Activated naive CD8-positive, alpha-beta T cell treated with anti-CD3 and anti-CD28 coated beads, Interleukin-2, amount 10 ng/mL, durations not matched to agents 7 days and 5 days (primary cell): ENCODE measurements at places on chromosomes 2 and 18. TPM values are rescaled to one million over a fixed set of nuclear protein-coding genes. Genes with fewer than 3 reads are reported as not detected.

DNA sequence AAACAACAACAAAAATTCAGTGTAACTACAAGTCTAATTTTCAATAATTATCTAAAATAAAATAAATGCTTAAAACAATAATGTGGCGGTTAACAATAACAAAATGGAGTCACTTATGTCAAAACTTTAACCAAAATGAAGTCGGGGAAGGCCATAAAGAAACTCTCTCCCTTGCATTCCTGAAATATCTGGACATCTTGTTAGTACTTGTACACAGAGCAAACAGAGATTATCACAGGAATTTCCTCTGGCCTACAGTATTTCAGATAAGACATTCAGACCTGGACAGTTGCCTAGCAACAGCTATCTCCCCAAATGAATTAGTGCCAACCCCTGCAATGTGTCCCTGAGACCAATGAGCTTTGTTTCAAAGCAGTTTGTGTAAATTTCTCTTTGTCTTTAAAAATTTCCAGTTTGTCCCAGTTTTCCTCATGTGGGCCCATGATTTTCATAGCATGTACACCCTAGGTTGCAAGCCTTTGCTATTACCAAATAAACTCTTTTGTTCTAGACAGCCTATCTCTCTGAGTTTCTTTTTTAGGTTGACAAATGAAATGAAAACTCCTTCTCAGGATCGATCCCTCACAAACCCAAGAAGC is 68.6 kb downstream of the EXOC6B start:
- no peaks in the 10 kb centered on the region for H3K4me1 ChIP-seq
- H3K36me3 ChIP-seq, result peaks cover 5% of the 10 kb centered on the region
- no peak for DNase-seq
- no peak overlapping the region for H3K4me3 ChIP-seq
- no peak overlapping the region for H3K27ac ChIP-seq
- H3K27me3 ChIP-seq, result no peaks in the 10 kb centered on the region

- DNase-seq, result no peak
- H3K27ac ChIP-seq, result no peak overlapping the region
- no peak overlapping the region for H3K4me3 ChIP-seq
- peaks cover 19% of the 10 kb centered on the region for H3K36me3 ChIP-seq
- H3K27me3 ChIP-seq, result no peaks in the 10 kb centered on the region
These were observed 485.4 kb downstream of the PARD3B start for GRCh38 chr2:205030695-205031094.

The UGT1A5 gene
- not detected for total RNA-seq

The PPP4R1 gene
- 40.2 TPM for total RNA-seq

The CAPN14 gene
- 0.28 TPM for total RNA-seq

DNA sequence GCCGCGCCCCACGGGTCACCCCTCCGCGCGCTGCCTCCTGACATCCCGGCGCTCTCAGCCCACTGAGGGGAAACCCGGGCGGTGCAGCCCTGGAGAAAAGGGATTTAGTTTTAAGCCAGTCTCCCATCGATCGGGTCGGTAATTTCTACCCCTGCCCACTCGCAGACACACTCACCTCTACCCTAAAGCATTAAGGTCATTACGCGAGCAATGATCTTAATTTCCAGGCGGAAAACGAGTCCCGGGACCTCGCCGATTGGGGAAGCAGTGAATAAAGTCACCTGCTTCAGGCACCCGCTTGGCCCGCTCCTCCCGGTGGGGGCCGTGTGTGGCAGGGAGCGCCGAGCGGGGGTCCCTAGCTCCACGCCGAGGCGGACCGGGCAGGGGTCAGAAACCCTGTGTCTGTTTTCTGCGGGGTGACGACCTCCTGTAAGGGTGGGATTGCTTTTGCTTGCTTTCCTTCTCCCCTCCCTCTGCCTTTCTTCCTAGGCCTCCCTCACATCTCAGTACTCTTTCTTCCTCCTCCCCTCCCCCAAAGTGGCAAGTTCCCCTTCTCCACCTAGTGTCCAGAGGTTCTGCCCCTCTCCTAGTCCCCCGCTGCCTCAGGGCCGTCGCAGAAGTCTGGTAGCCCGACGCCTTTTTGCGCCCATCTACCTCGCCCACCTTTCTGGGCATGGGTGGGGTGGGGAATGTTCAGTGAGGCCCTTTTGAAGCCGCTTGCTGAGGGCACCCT is 142.6 kb downstream of the MEIS1 start:
- H3K36me3 ChIP-seq, result no peaks in the 10 kb centered on the region
- H3K4me3 ChIP-seq, result no peak overlapping the region
- no peak overlapping the region for H3K27ac ChIP-seq
- H3K4me1 ChIP-seq, result peaks cover 5% of the 10 kb centered on the region

DNA sequence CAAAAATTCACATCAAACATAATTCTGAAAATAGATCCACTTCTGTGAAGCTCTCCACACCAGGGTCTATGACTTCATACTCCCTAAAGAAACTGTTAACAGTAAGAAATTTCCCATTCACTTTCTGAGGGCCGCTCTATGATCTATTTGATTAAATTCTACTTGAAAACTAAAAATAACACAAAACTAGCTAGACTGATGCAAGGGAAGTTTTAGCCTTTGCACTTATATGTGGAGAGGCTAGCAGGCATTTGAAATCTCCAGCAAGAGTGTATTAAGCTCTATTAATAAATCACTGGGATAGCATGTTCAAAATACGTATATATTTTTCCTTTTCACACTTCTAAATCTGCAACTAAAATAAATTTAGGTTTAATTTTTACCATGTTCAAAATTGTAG is 113.7 kb upstream of the SMAD7 start:
- H3K36me3 ChIP-seq, result peaks cover 12% of the 10 kb centered on the region
- no peak overlapping the region for H3K4me3 ChIP-seq
- H3K27me3 ChIP-seq, result no peaks in the 10 kb centered on the region
- H3K27ac ChIP-seq, result no peak overlapping the region
- peaks cover 7% of the 10 kb centered on the region for H3K4me1 ChIP-seq

DNA sequence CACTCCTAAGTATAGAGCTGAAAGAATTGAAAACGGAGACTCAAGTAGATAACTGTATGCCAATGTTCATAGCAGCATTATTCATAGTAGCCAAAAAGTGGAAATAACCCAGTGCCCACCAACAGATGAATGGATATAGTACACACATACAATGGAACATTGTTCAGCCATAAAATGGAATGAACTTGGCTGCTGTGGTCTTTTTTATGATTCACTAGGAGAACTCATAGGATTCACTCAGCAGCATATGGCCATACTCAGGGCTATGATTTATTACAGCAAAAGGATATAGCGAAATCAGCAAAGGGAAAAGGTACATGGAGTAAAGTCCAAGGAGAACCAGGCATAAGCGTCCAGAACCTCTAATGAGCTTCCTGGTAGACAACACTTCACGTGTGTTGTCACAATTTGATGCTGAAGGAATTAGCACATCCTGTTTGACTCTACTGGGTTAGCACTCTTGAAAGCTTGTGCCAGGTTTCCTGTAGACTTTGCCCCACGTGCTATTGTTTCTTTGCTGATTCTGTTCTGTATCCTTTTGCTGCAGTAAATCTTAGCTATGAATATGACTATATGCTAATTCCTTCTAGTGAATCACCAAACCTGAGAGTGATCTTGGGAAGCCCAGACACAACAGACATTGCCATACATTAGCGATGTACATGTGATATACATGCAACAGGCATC is 15.7 kb downstream of the SPC25 start:
- no peaks in the 10 kb centered on the region for H3K27me3 ChIP-seq
- H3K4me3 ChIP-seq, result no peak overlapping the region
- H3K4me1 ChIP-seq, result peaks cover 2% of the 10 kb centered on the region
- no peak for DNase-seq
- peaks cover 48% of the 10 kb centered on the region for H3K36me3 ChIP-seq

- peaks cover 35% of the 10 kb centered on the region for H3K4me1 ChIP-seq
- no peaks in the 10 kb centered on the region for H3K27me3 ChIP-seq
- H3K4me3 ChIP-seq, result peak overlapping the region; percentile 52
- peak overlapping the region; percentile 76 for H3K27ac ChIP-seq
- H3K36me3 ChIP-seq, result peaks cover 29% of the 10 kb centered on the region
These were observed 21.2 kb upstream of the DARS1 start for GRCh38 chr2:136006658-136007057.

DNA sequence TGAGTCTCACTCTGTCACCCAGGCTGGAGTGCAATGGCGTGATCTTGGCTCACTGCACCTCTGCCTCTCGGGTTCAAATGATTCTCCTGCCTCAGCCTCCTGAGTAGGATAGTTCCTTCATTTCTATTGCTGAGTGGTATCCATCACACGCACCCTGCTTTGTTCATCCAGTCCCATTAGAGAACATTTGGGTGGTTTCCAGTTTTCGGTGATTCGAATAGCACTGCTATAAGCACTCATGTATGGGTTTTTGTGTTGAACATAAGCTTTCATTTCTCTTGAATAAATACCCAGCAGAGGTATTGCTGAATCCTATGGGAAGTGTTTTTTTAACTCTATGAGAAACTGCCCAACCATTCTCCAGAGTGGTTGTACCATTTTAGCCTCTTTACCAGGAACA is 147.3 kb downstream of the DDX1 start:
- no peaks in the 10 kb centered on the region for H3K4me1 ChIP-seq
- no peak for DNase-seq
- H3K36me3 ChIP-seq, result no peaks in the 10 kb centered on the region
- no peak overlapping the region for H3K27ac ChIP-seq

The PPM1B gene
- 59.3 TPM for total RNA-seq

The CYP26B1 gene
- total RNA-seq, result not detected

DNA sequence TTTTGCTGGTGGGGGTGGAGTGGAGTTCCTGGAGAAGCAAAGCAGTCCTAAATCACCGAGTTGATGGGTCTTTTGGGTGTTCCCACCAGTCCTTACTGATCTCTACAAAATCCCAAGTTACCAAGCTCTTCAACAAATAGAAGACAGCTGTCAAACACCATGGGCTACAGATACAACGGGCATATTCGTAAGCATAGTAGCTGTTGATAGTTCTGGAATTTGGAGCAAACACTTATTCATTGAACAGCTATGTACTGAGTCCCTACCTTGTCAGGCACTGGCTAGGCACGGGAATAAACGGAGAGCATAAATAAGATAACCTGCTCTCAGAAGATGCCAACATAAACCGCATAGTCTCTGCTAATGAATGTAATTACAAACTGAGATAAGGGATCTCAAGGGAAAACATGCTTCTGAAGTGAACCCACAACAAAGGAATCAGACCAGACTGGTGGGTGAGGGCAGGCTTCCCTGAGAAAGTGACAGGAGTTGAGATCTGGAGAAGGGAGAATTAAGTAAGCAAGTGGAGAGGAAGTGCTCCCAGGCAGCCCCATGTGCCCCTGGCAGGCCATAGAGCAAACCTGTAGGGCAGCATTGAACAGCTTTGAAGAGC is 947 bp upstream of the ANKRD44 start:
- H3K36me3 ChIP-seq, result peaks cover 16% of the 10 kb centered on the region
- H3K4me3 ChIP-seq, result peak overlapping the region; percentile 86
- H3K27ac ChIP-seq, result peak overlapping the region; percentile 86
- no peak for DNase-seq
